Upper lobe of left lung (tissue), 6 donors: ENCODE measurements at places on chromosomes 6 and 20.

DNA sequence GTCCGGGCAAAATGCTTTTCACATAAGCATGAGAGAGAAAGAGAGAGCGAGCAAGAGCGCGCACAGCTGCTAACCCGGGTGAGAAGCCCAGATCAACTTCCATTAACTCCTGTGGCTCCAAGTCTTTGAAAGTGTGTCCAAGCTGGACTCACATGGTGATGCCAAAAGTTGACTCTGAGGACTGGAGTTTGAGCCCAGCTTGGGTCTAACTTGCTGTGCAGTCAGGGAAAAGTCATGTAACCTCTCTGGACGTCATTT lies 357.2 kb upstream of the SULF2 start:
- no peak for DNase-seq

GRCh38 chr6:13146442-13146841 lies 181.9 kb downstream of the TBC1D7 start:
- DNase-seq = no peak

- DNase-seq = no peak
These were observed 115.5 kb downstream of the ERMARD start for GRCh38 chr6:169866668-169867521.

- DNase-seq = no peak
These were observed 150.8 kb downstream of the EDN1 start for GRCh38 chr6:12440981-12441380.

GRCh38 chr6:2596222-2596621 lies 154.5 kb downstream of the MYLK4 start:
- DNase-seq = peak; percentile 34

DNA sequence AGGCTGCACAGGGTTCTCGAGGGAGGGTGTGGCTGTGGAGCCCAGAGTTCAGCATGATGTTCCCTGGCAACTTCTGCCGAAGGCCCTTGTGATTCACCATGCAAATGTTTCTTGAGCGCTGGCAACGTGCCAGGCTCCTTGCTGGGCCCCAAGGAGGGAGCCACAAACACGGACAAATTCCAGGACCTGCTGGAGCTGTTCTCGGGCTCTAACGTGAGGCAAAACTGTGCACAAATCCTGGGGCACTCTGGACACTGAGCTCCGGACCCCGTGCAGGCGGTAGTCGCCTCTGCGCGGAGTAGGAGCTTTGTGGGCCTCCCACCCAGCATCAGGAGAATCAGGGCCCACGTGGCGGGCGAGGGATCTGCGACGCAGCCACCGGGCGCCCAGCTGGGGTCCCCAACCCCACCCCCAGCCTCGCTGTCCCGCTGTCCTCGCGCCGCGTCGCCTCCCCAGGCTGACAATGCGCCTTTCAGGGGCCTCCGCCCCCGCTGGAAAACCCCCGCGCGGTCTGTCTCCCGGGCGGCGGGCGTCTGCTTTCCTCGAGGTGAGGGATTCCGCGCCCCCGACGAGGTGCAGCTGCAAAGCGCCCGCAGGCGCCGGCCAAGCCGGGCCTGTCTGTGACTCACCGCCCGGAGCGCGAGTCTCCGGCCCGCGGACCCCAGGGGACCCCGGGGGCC lies 31.7 kb upstream of the SCUBE3 start:
- peak; percentile 80 for DNase-seq

DNA sequence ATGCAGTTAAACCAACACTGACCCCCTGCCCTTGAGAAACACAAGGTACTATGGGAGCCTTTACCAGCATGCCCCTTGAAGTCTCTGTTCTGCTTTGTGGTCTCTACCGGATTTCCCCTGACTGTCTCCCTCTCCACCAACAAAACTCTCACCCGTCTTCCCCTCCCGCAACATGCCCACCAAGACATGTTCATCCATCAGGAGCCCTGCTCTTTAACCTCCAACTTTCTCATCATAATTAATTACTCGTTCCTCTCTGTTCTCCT lies 1.1 kb downstream of the ZNF165 start:
- no peak for DNase-seq

- DNase-seq = peak; percentile 42
These were observed 52.1 kb downstream of the YTHDF1 start for GRCh38 chr20:63163596-63164483.

DNA sequence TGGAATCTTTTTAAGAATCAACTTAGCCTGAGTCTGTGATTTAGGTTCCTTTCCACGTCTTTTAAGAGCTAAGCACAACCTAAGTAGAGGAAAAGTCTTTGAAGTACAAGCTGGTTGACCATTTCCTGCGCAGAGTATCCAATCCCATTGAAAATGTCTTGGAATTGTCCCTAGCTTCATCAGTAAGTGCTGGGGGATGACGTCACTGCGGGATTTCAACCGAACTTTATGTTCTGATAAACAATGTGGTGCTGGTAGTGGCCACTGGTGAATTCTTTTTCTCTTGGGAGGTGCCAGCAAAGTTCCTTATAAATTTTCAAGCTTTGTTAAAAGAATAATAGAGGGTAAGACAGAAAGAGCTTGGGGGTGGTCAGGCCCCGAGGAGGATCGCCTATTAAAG lies 69.2 kb downstream of the PDE7B start:
- DNase-seq = no peak

DNA sequence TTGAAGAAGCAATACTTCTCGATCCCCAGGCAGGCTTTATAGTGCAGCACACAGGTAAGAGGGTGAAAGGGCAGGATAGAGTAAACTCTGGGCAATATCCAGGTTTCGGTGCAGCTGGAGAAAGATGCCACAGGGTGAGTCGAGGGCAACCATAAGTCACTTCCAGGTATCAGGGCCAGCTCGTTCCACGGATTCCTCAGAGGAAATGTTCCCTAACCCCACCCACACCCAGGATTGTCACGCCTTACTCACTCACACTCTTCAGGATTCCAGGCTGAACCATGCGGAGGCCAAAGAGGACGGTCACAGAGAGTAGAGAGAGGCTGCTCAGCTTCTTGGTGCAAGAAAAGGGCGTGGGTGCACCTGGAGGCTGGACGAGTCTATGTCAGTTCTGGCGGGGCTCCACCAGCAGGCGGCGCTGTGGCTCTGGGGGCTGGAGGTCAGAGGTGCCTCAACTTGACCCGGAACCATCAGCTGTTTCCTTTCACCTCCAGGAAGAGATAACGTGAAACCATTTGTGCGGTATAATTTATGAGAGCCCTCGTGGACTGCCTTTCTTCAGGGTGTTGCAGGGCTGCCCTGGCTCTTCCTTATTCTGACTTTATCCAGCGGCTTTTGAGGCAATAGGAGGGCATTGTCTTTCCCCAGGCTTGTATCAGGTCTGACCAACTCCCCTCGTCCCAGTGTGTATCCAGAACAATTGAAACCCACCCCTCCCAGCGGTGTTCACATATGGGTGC lies 14.5 kb upstream of the WFDC12 start:
- DNase-seq = peak; percentile 94

DNA sequence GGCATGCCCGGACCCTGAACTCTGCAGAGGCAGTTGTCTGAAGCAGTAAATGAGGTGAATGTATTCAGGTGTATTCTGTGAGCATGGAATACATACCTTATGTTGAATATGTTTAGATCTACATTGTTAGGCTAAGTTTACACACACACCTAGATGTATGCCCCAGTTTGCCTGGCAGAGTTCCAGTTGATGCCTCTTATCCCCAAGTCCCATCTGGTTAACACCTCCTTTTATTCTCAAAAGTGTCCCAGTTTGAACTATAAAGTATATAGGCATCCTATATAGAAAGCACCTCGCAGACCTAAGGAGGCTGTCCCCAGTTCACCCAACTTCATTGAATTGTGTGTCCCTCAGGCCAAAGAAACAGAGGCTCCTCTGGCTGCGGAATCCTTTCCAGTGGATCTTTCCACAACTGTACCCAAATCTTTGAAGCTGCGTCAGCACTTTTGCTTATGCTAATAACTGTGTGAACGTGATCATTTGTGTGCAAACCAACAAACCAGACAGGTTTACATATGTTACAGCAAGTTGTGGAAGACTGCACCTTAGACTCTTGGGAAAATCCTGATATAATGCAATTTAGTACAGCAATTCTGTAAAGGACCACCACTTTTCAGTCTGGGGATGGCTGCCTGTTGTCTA lies 4.8 kb upstream of the DHX35 start:
- no peak for DNase-seq

DNA sequence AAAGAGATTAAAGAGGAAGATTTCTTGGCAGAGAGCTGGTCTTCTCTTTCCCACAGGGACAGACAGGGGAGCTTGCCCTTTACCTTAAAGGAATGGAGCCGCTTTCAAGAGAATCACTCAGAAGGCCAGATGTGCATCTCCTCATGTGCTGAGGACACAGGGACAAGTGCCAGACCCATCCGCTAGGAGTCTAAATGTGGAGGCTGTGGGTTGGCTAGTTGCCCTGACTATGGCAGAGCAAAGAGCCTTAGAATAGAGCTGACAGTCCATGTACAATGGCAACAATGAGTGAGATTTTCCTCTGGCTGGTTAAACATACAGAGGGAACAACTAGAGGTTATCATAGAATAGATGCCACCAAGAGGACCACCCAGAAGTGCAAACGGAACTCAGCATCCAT lies 7.3 kb upstream of the DOK5 start:
- no peak for DNase-seq

DNA sequence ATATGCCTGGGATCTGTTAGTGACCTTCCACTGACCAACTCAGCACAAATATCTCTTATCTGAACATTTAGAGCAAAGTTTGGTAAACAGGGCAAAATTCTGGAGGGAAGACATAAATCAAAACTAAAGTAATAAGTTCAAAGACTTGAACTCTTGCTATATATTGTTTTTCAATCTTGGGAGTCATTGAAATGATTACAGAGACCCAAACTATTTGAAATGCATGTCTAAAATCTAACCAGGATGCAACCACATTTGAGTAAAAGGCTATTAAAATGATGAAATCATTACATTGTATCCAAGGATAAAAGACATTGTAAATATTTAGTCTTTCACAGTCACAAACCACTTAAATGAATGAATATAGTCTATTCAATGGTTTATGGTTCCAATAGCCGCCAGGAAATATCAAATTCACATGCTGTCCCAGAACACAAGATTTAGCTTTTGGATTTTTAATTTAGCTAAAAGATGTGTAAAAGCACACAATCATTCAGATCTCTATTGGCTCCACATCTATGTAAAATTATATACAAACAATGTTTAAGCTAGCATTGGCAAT lies 256.6 kb upstream of the EPHA7 start:
- no peak for DNase-seq
